Dorsolateral prefrontal cortex (tissue), 122 donors: ENCODE measurements at places on chromosomes 1 and 21.

DNA sequence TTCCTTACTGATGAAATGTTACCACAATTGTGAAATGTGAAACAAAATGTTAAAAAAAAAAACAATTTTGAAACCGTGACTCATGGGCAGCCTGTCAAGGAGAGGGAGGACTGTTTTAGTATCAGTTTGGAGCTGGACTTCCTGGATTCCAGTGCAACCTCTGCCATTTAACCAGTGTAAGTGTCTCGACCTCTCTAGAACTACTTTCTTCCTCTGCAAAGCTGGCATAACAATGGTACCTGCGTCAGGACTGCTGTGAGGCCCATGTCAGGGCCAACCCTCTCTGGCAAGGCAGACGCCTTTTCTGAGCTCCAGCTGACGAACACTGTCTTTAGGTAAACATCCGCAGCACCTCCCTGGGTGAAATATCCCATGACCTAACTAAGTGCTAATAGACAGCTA is 20.9 kb downstream of the URB1 start:
- DNase-seq = no peak

GRCh38 chr1:110434946-110435345 is 16.0 kb upstream of the PROK1 start:
- DNase-seq = no peak

- no peak for DNase-seq
Observed at GRCh38 chr1:111030590-111030989, 66.9 kb upstream of the LRIF1 start.

GRCh38 chr21:39644062-39644560 is 31.4 kb downstream of the B3GALT5 start:
- no peak for DNase-seq

- no peak for DNase-seq
Observed at GRCh38 chr1:83760226-83761021, 238.5 kb downstream of the TTLL7 start.

DNA sequence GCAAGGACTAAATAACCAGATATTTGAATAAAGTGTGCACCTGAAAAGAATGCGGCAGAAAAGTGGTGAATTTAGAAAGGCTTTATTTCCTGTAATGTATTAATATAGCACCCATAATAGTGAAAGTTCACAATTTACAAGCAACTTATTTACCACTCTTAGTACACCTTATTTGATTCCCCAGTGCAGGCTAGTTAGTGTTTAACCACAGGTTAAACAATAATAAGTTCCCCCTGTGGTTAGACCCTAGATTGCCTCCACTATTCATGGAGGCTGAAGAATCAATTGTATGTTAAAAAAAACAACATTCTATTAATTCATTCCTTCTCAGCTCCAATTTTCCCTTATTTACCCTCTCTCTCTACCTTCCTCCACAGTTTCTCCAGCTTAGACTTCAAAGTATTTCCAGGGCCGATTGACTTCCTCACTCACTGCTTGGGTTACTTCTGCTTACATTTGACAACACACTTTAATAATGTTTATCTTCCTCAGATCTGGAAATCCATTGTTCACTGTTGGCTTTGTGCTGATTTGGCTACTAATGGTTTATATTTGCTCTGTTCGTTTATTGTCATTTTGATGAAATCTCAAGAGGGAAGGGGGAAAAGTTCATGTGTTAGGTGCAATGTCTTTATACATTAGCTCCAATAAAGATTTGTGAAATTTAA is 796.3 kb downstream of the BRINP3 start:
- DNase-seq = no peak

GRCh38 chr1:222124602-222125001 is 382.7 kb upstream of the DUSP10 start:
- no peak for DNase-seq
